ENCODE measurements at places on chromosomes 1 and 21.

DNA sequence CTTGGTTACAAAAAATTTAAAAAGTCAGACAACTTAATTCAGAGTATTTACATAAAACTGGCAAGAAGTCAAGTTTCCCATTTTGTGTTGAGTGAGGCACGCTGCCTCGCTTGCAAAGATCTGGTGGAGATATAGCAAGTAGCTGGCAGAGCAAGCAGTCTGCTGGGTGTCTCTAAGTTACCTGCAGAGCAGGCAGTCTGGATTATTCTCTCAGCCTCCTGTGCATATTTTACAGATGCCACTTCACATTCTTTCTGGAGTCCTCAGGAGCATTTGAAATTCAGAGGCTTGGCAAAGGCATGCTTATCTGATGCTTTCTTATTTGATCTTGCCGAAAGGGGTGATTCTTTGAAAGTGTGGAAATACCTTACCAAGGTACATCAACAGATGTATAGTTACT, 640.4 kb upstream of the ADGRL4 start:
- DNase-seq, result no peak

DNA sequence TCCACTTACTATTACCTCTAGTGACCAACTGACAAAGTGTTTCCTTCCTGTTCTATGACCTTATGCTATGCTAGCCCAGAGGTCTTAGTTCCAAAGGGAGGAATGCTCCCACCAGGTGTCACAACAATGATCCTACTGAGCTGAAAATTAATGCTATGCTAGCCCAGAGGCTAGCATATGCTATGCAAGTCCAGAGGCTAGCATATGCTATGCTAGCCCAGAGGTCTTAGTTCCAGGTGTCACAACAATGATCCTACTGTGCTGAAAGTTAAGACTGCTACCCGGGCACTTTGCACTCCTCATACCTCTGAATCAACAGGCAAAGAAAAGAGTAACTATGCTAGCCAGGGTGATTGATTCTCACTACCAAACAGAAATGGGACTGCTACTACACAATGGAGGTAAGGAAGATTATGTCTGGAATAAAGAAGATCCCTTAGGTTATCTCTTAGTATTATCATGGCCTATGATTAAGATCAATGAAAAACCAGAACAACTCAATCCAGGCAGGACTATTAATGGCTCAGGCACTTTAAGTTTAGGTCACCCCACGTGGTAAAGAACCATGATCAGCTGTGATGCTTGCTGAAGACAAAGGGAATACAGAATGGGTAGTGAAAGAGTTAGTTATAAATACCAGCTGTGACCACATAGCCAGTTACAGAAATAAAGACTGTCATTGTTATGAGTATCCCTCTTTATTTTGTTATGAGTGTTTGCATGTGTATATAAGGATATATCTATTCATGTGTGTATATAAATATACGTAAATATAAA, 114.1 kb downstream of the CSMD2 start:
- DNase-seq, result no peak

- DNase-seq, result no peak
Observed at GRCh38 chr1:150964164-150964489, 10.5 kb downstream of the CERS2 start.

DNA sequence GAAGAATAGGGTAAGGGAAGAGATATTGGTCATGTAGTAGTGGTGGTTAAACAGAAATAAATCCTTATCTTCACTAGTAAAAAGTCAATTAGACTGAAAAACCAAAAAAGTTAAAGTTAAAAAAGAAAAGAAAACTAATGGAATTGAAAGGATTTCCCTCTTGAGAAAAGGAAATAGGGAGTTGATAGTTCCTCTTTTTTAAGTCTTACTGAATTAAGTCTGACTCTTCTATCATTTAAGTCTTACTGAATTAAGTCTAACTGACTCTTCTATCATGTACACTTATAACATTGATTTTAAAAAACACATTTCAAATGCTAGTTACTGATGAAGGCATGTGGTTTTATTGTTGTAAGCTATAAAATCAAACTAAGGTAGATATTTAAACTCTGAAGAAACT, 49.5 kb upstream of the TENT5C start:
- no peak for DNase-seq

DNA sequence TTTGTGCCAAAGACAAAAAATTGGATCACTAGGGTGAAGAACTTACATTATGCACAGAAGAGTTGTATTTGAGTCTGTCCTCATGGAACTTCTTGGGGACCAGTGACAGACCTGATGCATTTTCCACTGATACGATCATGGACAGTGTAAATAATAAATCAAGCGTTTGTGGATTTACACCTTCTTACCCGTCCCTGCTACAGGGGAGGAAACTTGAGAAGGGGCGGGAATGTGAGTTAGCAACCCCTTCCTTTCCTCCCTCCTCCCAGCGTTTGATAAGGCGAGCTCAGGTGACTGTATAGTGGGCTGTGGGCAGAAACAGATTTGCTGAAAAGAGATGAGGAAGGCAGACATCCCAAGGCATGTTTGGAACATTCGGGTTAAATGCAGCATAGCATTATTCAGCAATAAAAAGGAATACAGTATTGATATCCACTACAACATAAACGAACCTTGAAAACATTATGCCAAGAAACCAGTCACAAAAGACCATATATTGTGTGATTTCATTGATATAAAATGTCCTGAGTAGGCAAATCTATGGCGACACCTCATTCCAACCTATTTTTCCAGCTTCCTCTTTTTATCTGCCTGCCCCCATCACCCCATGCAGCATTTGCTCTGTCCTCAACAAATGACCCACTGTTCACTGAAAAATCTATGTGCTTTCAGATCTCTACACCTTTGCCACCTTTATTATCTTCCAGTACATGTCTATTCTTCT, 128.7 kb downstream of the ZZZ3 start:
- no peak for DNase-seq

DNA sequence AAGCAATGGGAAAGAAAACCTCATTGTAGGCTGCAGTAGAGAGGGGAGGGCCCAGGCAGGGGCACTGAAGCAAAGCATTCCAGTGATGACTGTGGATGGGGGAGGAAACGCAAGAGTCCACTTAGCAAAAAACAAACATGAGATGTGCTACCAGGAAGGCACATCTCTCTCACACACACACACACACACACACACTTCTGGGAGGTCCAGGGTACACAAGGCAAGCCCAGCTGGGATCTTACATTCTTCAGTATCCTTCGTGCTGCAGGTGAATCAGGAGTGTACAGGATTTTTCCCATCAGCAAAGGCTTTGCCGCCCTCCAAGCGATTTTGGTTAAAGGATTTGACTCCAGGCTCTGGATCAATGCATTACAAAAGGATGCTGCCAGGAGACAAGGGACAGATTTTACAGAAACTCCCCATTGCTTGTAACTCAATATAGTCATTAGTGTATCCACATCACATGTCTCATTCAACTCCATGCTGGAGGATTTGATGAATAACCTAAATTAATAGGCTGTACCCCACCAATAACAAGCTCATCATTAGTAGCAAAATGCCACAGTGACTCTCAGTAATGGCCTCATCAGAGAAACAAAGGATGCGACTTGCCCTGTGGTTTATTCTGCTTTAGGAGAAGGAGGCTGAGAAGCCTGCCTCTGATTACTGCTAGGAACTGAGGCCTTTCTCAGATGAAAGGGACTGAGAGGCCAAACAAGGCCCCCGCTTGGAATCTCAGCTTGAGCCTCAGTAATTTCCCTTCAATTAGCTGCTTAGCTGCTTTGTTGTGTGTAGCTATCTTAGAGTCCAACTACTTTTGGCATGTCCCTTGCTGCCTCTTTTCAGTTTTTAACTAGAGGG, 41.6 kb downstream of the ABCA4 start:
- DNase-seq, result no peak

DNA sequence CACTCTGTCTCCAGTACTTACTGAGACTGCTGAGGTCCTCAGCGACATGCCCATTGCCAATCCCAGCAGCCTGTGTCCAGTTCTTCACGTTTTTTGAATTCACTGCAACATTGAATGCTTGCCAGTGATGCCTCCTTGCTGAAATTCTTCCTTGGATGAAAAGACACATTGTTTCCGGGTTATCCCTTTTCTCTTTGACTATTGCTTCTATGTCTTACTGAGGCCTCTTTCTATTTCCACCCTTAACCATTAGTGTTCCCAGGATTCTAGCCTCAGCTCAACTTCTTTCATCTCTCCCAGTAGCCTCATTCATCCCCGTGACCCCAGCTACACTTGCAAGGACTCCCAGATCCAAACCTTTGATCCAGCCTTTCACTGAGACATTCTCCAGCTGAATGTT, 46.5 kb upstream of the KIF26B start:
- DNase-seq, result no peak

GRCh38 chr1:209937996-209938959, at the start of gene SYT14:
SYT14 (plus strand) TSS chr1:209938217; CDS start chr1:209938265, 48 bp downstream.
- no peak for DNase-seq

DNA sequence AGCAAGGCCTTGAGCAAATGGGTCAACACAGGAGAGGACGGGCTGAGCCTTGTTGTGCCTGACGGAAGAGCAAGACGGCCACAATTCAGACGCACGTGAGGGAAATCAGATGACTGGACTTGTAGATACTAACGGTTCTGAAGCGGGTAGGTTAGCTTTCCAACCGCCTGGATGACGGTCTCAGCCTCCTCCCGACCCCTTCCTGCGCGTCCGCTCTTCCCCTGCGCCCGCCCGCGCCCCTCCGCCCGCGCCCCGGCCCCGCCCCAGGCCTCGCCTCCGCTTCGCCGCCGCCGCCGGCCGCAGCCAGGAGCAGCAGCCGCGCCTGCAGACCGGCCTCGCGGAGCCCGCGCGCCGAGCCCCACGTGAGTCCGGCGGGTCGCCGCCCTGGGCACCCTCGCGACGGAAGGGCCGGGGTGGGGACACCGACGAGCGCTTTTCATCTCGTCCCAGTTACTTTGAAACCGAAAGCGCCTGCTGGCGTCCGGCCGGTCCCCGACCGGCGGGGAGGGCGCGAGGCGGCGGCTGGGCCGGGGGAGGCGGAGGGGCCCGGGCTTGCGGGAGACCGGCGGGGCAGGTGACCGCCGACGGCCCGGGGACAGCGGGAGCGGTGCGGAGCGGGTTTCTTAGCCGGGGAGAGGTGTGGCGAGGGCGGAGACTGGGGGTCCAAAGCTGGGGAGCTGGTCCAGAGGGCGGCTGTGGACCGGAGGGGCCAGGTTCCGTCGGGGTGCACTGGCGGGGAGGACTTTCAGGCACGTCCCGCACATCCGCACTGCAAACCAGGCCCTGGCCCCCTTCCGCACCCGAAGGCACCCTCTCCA, at the start of gene TRAF5:
TSS of gene TRAF5 (plus strand) at position 306 of the 818 bp plus-strand sequence. CDS start 26,407 bp downstream, outside the sequence.
- DNase-seq, result peak; percentile 55

GRCh38 chr1:64540265-64540791, 70.4 kb downstream of the CACHD1 start:
- no peak for DNase-seq

GRCh38 chr1:161111527-161111926, 6.3 kb downstream of the PFDN2 start:
- DNase-seq, result no peak

GRCh38 chr1:186740324-186740723, 60.1 kb upstream of the PTGS2 start:
- peak; percentile 15 for DNase-seq

DNA sequence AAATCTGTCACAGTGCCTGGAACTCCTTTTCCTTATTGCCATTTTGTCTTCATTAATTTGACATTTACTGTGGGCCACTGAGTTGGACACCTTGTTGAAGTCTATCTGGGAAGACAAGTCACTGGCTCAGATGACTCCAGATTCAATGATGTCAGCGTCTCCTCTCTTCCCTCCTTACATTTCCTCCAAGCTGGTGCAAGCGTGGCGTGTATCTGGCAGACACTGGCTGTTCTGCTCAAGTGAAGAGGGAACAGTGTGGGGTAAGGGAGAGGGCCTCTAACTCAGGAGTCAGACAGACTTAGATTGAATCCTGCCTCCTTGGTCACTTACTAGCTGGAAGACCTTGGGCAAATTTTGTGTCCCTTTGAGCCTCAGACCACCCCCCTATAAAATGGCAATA, 8.7 kb upstream of the ZNF691 start:
- DNase-seq, result no peak

DNA sequence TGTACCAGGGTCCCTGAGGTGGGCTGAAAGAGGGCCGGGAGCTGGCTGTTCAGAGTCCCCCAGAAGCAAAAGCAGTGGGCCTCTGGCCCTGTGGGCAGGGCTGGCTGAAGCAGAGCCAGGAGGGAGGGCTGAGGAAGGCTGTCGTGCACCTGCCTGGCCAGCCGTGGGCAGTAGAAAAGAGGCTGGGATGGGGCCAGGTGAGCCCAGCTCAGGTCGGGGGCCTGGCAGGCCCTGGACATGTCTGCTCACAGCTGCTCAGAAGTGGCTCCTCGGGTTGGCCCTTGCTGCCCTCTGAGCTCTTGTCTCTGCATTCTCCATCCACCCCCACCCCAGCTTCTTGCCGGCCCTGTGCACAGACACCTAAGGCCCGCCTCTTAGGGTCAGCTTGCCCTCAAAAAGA, 60.0 kb downstream of the TCP10L start:
- no peak for DNase-seq

DNA sequence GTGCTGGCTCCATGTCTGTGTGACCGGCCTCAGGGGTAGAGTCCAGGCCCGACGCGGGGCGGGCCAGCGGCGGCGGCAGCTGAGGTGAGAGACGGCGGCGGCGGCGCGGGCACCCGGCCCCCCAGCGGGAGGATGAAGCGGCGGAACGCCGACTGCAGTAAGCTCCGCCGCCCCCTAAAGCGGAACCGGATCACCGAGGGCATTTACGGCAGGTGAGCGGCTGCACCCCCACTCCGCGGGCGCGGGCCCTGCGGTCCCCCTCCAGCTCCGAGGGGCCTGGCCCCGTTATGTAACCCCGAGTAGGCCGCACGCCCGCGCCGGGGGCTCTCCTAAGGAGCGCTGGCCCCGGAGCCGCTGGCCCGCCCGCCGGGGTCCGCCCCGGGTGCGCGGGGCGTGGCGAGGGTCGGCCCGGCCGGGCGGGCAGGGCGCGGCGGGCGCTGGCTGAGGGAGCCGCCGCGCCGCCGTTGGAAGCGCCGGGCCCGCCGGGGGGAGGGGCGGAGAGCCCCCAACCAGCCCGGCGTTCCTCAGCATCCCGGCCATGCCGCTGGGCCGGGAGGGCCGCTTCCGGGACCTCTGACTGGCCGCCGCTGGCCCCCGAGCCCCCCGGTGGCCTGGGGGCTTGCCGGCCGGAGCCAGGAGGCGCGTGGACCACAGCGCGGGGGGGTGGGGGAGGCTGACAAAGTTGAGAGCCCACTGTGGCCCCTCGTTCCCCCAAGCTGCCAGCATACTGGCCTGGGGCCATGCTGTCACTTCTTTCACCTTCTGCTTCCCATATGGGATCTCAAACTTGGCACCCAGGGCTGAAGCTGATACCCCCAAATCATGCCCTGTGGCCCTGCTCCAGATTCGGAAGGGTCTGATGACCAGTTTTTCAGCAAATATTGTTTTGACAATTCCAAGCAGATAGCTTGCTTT, 527 bp downstream of the MACO1 start:
- peak; percentile 8 for DNase-seq

DNA sequence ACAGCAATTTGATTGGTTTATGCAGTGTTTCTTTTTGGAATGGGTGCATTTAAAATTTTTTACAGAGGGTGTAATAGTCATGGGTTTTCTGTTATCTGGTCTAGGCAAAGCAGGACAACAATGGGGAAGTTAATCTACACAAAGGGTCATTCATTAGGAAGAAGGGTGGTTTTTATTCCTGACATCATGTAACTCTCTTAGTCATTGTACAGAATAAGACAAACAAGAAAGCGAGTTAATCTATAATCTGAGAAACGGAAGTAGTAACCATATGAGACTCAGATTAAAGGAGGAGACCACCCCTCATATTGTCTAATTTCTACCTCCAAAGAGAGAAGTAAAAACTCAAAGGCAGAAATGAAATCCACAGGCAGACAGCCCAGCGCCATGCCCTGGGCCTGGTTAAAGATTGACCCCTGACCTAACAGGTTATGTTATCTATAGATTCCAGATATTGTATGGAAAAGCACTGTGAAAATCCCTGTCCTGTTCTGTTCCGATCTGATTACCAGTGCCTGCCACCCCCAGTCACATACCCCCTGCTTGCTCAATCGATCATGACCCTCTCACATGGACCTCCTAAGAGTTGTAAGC, 10.5 kb upstream of the IFI6 start:
- no peak for DNase-seq

All from stimulated activated naive CD8-positive, alpha-beta T cell treated with anti-CD3 and anti-CD28 coated beads, Interleukin-15, amount 100 ng/mL, for 72 hours (primary cell).